Nephron progenitor cell (in vitro differentiated cells): ENCODE measurements at places on chromosomes 3 and 15.

DNA sequence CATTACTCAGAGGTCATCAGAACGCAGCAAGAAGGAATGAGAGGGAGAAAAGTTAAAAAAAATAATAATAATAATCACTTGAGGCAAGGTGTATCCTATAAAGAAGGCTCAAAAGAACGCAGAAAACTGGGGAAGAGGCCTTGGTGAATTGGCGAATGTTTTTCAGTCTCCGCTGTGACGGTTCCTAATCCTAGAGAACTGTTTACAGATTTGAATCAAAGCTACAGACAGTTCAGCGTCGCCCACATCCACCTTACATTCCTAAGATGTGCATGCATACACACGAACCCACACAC, 634 bp downstream of the ZMAT3 start:
- no peak for DNase-seq

DNA sequence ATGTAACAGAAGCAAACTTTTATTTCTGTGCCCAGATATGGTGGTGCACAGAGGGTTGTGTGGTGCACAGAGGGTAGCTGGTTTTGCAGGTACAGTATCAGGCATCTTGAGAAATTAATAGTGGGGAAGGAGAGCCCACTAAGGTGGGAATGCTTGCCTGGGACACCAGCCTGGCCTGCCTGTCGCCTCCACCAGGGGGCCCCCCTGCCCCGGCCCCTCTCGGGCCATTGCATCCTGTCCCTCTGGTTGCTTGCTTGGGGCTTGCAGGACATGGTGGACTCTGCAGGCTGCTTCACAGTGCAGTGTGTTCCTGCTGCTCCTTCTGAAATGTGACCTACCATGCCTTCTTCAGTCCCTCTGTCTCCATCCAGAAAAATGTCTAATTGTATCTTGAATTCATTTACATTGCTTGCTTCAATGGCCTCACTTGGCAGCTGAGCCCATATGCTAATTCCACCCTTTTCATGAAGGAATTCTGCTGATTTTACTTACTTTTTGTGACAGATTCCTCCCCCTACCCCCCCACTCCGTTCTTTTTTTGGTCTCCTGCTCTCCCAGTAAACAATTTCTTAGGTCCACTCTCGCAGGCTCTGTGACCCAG, 73.6 kb downstream of the EEFSEC start:
- peak; percentile 69 for DNase-seq

DNA sequence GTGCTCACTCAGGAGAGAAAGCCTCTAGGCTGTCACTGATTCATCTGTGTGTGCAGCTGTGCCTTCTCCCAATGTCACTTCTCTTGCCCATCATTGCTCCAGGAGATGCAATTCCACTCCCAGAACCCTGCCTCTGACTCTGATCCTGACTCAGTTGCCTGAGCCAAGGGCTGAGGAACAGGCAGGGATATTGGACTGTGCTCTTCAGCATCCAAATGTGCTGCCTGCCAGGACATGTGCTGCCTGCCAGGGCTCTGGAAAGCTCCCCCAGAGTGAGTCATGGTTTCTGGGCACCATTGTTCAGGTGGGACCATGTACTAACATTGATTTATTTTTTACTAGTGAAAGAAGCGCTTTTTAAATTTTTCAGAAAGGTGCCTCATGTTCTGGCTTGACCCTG, 71.0 kb downstream of the TRIM42 start:
- DNase-seq = no peak

- DNase-seq = no peak
These were observed 68.0 kb upstream of the STAC start for GRCh38 chr3:36312351-36312750.

- peak; percentile 22 for DNase-seq
These were observed 2.3 kb downstream of the B3GNT5 start for GRCh38 chr3:183255348-183255730.

DNA sequence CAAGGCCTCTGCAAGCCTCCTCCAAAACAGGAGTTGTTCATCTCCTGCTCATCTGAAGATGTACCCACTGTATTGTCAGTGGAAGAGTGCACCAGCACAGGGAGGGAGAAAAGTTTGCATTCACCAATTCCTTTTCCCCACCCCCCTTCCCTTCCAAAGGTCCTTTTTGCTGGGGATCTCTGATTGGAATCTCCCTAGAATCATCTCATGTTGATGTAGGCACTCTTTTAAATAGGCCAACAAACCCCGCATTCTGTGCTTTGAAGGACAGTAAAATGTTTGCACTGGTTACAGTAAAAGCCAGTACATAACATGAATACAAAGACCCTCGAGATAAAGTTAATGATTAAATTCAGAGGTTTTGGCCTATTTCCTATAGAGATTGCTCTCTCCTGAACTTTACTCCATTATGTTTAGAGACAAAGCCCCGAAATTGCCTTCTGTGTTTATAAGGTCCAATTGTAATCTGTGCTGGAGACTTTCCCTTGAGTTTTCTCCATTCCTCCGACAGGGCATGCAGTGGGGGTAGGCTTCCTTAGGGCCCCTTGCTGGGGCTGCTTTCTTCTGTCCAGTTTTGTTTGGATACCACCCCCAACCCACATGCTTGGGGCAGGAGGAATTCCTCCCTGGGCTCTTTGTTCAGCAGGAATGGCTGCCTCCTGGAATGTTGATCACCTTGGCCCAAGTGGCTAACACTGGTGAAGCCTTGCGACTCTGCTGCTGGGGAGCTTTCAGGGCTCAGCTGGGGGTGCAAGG, 22.5 kb downstream of the TRIM71 start:
- DNase-seq = no peak

DNA sequence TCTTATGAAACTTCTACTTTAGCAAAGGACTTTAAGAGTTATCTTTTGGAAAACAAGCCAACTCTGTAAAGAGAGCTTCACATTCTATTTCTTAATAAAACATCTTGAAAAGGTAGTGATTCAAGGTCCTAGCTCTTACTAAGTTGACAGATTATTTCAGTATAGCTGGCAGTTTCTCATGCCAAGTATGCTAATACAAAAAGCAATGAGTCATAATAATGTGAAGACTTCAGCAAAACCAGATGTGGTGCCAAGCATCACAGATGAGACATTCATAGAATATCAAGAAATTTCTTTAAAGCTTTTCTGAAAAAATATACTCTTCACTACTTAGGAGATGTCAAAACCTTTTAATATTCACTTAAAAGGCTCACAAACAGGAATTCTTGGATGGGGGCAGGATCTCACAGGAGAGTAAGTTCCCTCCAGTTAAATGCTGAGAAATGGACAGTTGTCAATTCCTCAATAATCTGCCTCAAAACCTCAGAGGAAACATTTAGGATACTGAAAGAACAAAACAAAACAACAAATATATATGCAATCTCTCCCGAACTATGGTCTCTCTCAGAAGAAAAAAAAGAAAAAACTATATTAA, 45.6 kb downstream of the DCBLD2 start:
- no peak for DNase-seq
